ENCODE measurements at places on chromosomes 7 and 10. TPM values are rescaled to one million over a fixed set of nuclear protein-coding genes. Genes with fewer than 3 reads are reported as not detected.

Gene PCDH15
- 0.11 TPM for total RNA-seq

Gene CUZD1
- 2.5 TPM for total RNA-seq

Gene MSS51
- total RNA-seq, result 1.4 TPM

Gene PLEKHS1
- not detected for total RNA-seq

Gene TPK1
- total RNA-seq, result 2.3 TPM

Gene FAM25C
- total RNA-seq, result not detected

Gene FKBP6
- not detected for total RNA-seq

Gene AKR1C1
- 56.1 TPM for total RNA-seq

Gene COL26A1
- total RNA-seq, result not detected

Gene NKX1-2
- total RNA-seq, result not detected

Gene DMTF1
- 60.7 TPM for total RNA-seq

Gene ITIH2
- total RNA-seq, result not detected

GRCh38 chr10:6009150-6009549 lies 31.8 kb upstream of the IL15RA start:
- DNase-seq, result no peak

DNA sequence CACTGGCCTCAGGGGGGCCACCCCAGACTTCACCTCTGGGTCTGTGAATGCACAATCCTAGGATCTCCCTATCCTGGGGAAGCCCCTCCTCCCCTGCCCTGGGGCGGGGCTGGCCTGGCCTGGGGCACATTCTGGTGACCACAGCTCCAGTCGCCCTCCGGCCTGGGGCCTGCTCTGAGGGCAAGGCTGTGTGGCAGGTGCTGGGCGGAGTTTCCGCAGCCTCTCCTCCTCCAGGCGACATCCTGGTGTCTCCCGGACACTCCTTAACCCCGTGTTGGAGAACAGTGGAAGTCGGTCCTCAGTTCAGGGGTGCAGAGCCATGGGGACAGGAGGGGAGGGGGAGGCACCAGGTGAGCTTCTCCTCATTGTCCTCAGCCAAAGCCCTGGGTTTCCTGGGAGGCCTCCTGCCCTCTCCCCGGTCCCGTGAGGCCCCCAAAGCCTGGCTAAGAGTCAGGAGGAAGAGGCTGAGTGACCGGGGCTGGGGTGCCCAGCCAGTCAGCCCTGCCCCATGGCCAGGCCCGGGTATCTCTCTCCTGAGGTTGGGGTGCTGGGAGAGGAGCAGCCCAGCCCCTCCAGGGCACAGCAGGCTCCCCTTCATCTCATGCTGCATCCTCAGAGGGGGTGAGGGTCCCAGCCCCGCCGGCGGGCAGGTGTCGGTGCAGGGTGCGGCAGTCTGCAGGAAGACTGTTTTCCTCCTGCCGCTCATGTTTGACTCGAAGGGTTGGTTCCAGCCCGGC lies 22.6 kb downstream of the UNCX start:
- DNase-seq, result no peak

GRCh38 chr10:5399332-5399731 lies 5.3 kb downstream of the TUBAL3 start:
- no peak for DNase-seq

- DNase-seq, result no peak
Measured at GRCh38 chr7:83178796-83179195, 16.1 kb upstream of the PCLO start.

- DNase-seq, result no peak
Measured at GRCh38 chr10:88507404-88507803, 75.7 kb downstream of the RNLS start.

DNA sequence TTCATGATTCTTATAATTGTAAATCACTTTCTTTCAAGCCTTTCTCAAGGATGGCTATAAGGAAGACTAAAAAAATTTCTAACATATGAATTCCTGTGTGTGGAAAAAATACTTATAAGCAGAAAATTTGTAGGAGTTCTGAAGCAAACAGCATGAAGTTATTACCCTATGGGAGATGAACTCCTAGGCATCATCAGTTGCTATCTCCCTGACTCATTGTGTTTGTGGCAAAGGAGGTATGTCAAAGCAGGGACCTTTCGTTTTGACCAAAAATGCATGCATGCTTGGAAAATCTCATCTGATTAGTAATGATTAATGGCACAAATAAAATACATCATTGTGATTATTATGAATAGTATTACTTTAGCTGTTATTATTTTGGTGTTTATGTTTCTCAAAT lies 59.4 kb downstream of the CALCR start:
- DNase-seq, result peak; percentile 17

GRCh38 chr10:58590152-58590840 lies 77.6 kb downstream of the BICC1 start:
- peak; percentile 89 for DNase-seq

GRCh38 chr10:99551158-99551557 lies 18.4 kb downstream of the NKX2-3 start:
- peak; percentile 98 for DNase-seq

GRCh38 chr10:122657729-122658128 lies 41.9 kb downstream of the C10orf120 start:
- DNase-seq, result no peak

DNA sequence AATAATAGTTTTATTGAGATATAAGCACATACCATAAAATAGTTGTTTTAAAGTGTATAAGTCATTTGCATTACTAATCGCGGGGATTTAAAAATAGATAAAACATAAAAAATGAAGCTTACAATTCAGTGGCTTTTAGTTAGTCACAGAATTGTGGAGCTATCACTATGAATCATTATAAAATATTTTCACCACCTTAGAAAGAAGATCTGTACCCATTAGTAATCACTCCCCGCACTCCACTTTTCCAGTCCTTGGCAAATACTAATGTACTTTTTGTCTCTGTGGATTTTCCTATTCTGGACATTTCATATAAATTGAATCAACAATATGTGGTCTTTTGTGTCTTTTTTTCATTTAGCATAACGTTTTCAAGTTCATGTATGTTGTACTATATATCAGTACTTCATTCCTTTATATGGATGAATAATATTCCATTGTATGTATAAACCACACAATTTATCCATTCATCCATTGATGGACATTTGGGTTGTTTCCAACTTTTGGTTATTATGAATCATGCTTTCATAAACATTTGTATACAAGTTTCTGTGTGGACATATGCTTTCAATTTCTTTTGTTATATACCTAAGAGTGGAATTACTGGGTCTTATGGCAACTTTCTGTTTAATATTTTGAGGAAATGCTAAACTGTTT lies 162.5 kb downstream of the MAGI2 start:
- peak; percentile 34 for DNase-seq

DNA sequence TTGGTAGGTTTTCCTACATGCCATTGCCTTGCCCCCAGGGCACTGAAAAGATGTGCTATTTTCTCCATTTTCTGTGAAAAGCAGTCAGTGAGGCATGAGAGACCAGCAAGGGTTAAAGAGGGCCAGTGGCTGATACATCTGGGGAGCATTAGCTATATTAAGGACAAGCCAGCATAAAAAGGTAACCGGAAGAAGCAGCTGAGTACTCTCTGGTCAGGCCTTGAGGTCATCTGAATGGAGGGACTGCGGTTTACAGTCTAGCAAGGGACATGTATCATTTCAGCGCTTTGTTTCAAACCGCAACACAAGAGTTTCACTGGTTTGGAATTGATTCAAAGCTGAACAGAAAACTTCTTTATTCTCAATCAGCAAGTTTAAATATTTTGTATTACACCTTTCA lies 120.4 kb downstream of the EPDR1 start:
- DNase-seq, result no peak

DNA sequence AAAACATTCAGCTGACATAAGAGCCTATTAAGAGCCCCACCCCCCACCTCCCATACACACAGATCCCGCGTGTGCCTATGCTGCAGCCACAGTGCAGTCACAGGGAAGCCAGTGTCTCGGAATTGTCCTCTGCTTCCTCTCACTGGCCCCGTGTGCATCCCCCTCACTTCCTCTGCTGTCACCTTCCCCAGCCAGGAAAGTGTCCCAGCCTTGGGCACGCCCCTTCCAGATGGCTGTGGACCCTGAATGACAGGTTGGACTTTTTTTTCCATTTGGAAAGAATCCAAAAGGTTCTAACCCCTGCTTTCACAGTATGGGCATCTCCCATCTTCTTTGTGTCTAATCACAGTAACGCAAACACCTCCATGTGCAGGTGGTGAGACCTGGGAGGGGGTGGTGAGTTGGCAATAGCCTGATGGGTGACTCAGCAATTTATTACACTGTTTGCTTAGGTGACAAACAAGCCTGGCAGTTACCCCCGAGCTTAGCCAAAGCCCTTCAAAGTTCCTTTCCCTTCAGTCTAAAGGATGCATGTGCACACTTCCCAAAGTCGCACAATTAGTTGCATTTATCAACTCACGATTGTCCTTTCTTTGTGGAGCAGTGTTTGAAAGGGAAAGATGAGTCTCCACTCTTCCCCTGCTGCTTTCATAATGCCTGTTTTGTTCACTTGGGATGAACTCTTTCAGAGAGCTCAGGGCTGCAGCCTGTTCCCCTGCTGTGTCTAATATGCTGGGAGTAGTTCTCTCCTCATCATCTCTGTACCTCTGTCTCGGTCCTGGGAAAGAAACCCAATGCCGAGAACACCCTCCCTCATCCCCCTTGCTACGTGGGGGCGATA lies 67.5 kb upstream of the EFCAB10 start:
- no peak for DNase-seq

- peak; percentile 93 for DNase-seq
Measured at GRCh38 chr7:156892821-156893706, at the start of gene LMBR1. LMBR1 (minus strand) TSS chr7:156893183; CDS start chr7:156892993, 190 bp downstream.

- peak; percentile 29 for DNase-seq
Measured at GRCh38 chr10:18658271-18659124, 733 bp upstream of the ARL5B start.

GRCh38 chr7:91013078-91013477 lies 251.2 kb upstream of the FZD1 start:
- no peak for DNase-seq

GRCh38 chr10:97103316-97104080 lies 82.3 kb downstream of the SLIT1 start:
- no peak for DNase-seq

DNA sequence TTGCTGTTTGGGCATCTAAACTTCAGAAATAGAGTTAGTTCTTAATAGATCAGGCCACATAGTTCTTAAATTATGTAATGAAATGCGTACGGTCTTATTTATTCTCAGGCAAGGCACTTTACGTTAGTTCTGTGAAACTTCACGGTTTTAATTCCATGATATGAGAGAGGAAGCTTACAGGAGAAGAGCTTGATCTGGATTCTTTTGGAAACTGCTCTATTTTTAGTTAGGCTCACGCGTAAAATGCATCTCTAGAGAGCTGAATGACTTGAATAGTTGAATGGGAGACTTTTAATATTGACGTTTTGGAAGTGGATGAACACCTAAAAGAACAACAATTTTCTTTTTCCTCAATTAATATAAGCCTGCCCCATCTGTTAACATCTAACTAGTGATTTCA lies 71.1 kb downstream of the PRKG1 start:
- no peak for DNase-seq

DNA sequence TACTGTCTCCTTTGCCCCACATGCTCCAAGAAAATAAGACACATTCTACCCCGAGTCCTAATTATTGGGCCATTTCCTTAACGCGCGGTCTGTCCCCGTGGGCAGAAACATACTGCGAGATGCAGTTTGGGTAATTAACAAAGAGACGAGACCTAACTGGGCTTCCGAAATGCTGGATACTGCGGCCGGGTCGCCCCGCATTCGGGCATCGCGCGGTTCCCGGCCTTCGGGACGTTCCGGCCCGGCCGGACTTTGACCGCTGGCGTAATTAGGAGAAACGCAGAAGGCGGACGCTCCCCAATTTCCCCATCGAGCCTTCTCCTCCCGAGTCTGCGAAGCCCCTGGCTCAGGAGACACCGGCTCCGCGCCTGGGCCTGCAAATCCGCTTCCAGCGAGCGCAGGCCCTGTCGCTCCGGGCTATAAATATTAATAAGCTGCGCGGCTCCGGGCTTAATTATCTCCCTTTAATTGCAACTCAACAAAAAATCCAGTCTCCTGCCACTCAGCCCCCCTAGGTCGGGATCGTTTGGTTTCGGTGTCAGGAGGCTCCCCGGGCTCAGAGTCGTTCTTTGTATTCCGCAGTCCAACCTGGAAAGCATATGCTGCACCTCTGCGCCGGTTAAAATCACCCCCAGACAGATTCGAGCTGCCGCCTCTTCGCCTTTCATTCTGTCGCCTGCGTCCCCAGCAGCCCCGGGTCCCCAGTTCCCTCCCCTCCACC lies 131.5 kb downstream of the SPAG6 start:
- no peak for DNase-seq

DNA sequence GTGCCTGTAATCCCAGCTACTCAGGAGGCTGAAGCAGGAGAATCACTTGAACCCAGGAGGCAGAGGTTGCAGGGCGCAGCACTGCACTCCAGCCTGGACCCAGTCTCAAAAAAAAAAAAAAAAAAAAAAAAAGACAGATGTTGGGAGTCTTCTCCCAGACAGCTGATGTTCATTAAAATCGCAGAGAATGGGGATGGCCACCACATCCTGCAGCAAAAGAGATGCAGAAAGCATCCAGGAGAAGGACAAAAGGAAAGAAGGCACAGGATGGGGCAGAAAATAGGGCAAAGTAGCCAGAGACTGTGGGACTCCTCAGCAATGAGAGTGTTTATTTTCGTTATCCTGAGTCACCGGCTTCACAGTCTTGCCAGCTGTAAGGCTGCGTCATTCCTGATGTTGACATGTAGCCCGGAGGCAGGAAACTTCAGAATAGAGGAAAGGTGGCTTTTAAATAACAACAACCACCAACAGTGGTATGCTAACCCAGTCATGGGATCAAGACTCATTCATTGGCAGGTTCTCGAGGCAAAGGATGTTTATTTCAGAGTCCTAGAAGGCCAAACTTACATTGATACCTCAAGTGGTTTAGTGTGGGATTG lies 149.5 kb upstream of the SVIL start:
- DNase-seq, result peak; percentile 97

- no peak for DNase-seq
Measured at GRCh38 chr7:156585025-156585648, 55.4 kb upstream of the RNF32 start.

GRCh38 chr10:118332948-118333710 lies 9.0 kb downstream of the FAM204A start:
- DNase-seq, result peak; percentile 14

DNA sequence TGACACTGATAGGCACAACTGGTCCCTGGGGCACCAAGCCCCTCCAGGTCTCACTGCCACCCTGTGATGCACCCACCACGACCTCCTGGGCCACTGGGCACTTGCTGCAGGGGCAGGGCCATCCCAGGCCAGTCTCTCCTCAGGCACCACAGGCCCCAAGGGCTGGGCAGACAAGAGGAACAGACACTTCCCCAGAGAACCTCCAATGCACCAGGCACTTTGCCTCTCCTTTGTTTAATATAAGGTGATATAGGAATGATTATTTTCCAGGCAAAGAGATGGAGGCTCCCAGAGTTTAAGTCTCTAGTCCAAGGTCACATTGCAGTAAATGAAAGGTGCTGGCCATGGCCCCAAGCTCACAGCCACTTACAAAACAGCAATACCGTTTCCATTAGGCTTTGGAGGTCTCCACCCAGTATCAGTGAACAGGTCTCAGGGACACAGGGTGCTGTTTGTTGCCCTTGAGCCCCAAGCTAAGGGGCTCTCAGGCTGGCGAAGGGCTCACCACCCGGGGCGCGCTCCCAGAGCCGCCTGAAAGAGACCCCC lies 4.5 kb downstream of the DEPP1 start:
- no peak for DNase-seq

GRCh38 chr10:34854147-34854601 lies 39.1 kb upstream of the PARD3 start:
- DNase-seq, result peak; percentile 39

GRCh38 chr7:92765725-92766124 lies 70.6 kb downstream of the CDK6 start:
- DNase-seq, result peak; percentile 90

Data from LHCN-M2 (cell line).